ENCODE measurements at places on chromosomes 6 and 20.

- DNase-seq = no peak
Measured at GRCh38 chr20:54843865-54844264, 368.5 kb downstream of the DOK5 start.

GRCh38 chr6:36116943-36117342 is 13.4 kb upstream of the MAPK13 start:
- DNase-seq = no peak

- DNase-seq = no peak
Measured at GRCh38 chr6:169189686-169190085, 64.0 kb downstream of the THBS2 start.

GRCh38 chr20:51423810-51424209 is 118.7 kb downstream of the NFATC2 start:
- DNase-seq = no peak

GRCh38 chr6:84685983-84686584 is 78.3 kb downstream of the TBX18 start:
- no peak for DNase-seq

DNA sequence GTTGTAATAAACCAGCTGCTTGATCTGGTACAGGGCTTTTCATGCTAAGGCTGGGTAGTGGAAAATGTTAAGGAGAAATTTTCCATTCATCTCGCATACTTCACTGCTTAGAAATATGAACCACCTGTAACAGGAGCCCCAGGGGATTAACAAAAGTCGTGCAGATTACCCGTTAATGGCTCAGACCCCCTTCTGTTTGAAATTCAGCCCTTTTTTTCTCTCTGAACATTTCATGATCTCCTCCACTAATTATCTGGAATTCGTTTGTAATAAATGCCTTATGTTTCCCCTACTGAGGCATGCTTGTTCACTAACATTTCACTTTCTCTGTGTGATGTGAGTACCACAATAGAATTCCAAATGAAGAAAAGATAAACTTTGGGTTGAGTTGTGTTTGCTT is 336.4 kb upstream of the HSF2 start:
- no peak for DNase-seq

DNA sequence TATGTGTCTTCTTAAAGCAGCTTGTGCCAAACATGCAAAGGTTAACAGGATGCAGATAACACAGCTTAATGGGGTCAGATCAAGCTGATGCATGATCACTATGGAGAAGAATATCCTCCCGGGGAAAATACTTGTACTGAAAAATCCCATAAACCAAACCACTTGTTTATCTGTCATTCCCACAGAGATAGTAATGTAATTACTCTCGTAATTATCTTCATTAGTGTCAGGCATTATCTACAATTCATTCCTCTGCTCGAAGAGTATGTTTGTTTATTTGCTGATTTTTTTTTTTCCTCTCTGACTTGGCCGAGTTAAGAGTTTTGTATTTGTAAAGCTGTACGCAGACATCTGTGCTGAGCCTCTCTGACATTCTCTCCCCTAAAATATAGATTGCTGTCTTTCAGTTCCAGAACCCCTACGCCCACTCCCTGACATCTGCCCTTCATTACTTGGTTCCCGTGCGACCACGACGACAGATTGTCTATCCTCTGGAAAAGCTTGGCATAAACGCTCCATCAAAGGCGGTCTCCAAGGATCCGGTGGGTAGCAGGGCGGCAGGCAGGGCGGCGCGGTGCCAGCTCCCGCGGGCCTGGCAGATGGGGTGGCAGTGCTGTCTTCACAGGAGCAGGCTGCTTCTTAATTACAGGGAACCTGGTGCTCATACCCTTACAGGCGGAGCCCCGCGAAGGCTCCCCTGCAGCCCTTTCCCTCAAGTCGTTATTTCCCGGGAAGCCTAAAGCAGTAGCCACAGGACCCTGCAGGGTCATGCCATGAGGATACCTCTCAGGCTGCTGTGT is 147.2 kb downstream of the CFAP61 start:
- no peak for DNase-seq

DNA sequence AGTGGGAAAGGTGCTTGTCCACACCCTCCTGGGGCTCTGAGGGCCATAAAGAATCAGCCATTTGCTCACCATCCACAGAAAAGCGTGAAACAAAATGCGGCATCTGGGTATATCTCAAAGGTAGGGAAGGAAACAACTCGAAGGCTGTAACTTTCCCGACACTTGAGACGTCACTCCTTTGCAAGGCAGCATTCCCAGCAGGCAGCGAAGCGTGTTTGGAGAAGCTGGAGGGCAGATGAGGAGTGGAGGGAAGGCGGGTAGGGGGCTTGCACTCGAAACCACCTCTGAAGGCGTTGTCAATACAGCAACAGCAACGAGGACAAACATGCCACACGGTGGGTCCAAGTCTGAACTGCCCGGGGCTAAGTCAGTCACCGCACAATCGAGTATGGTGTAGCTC is 98.4 kb downstream of the FOXC1 start:
- DNase-seq = no peak

DNA sequence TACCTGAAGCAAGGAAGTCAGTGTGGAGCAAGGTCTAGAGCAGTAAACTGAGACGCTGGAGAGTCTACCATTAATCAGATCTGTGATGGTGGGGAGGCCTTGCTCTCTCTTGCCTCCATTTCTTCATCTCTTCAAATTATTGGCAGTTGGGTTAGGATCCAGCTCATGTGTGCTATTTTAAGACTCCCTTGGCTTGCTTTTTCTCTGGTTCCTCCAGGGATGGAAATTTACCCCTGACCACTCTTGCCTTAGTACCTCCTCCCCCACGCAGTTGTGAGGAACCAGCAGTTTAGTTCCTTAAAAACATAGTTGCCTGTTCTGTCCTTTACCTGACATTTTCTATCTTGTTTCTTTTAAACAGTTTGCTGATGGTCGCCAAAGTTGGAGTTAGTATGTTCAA is 7.4 kb downstream of the TMEM14C start:
- no peak for DNase-seq

DNA sequence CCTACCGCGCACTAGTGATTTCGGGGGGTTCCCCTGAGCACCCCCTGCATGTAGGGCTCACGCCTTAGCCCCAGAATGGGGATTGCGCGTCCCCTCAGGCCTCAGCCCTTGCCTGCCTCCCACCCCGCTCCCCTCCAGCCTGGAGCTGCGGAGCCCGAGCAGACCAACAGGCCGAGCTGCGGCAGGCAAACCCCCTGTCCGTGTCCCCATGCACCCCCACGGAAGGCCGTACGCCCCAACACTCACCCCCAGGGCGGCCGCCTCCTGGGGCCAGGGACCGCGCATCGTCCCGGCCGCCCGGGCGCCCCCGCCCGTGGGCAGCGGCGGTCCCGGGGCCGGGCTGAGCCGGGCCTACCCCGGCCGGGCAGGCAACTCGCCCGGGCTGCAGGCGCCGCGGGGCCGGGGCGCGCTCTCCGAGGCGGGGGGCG is 1.2 kb upstream of the KCNB1 start:
- DNase-seq = no peak
